ENCODE measurements at places on chromosomes 7 and 10. TPM values are rescaled to one million over a fixed set of nuclear protein-coding genes. Genes with fewer than 3 reads are reported as not detected.

Gene CRHR2
- total RNA-seq, result not detected

GRCh38 chr7:64463636-64464375, 99.1 kb downstream of the ZNF680 start:
- peaks cover 5% of the 10 kb centered on the region for H3K4me1 ChIP-seq
- H3K27ac ChIP-seq, result peak overlapping the region; percentile 63
- peak; percentile 94 for DNase-seq
- H3K36me3 ChIP-seq, result no peaks in the 10 kb centered on the region

GRCh38 chr7:5578495-5578894, 154.9 kb upstream of the TNRC18 start:
- no peak for DNase-seq
- H3K4me3 ChIP-seq, result no peak overlapping the region
- no peak overlapping the region for H3K27ac ChIP-seq
- no peaks in the 10 kb centered on the region for H3K27me3 ChIP-seq

Gene ENTPD7
- 4.1 TPM for total RNA-seq

- peaks cover 8% of the 10 kb centered on the region for H3K4me1 ChIP-seq
- no peaks in the 10 kb centered on the region for H3K36me3 ChIP-seq
- no peak overlapping the region for H3K4me3 ChIP-seq
- no peak for DNase-seq
Observed at GRCh38 chr10:117439243-117439912, 64.1 kb upstream of the PDZD8 start.

GRCh38 chr7:90817151-90817550, 221.0 kb downstream of the CDK14 start:
- H3K27me3 ChIP-seq, result no peaks in the 10 kb centered on the region
- no peaks in the 10 kb centered on the region for H3K36me3 ChIP-seq
- H3K4me1 ChIP-seq, result no peaks in the 10 kb centered on the region
- H3K4me3 ChIP-seq, result no peak overlapping the region

Gene HMX3
- total RNA-seq, result not detected

Gene MPP7
- total RNA-seq, result 46.6 TPM

Gene FAM131B
- 1.2 TPM for total RNA-seq

Data from esophagus muscularis mucosa (tissue), 4 donors.